ENCODE measurements at places on chromosomes 2 and 18. TPM values are rescaled to one million over a fixed set of nuclear protein-coding genes. Genes with fewer than 3 reads are reported as not detected.
A peak's percentile ranks its signal among the peaks of the same experiment; 100 is the strongest.

MYCN gene
- total RNA-seq = 145 TPM

NPPC gene
- total RNA-seq = 2.2 TPM

EGR4 gene
- total RNA-seq = not detected

DNA sequence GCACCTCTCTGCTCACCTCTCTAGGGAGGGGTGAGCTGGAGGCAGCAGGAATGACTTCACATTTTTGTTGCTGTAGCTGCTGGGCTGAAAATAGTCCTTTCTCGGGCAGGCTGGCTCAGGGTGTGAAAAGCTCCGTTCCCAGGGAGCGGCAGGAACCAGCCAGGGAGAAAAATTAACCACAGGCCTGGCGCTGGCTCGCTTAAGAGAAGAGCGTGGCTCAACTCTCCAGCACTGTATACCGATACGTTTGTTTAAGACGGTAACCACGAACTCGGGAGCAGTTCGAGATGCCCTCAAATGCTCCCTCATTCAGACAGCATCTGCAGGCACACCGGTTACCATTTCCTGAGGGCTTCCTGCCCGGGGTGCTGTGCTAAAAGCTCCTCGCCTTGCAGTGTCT is 129.6 kb downstream of the CELF4 start:
- no peak for DNase-seq
- H3K4me3 ChIP-seq = no peak overlapping the region
- no peaks in the 10 kb centered on the region for H3K4me1 ChIP-seq
- no peaks in the 10 kb centered on the region for H3K27me3 ChIP-seq
- no peak overlapping the region for H3K27ac ChIP-seq

GRCh38 chr2:178344121-178344520 is 106.9 kb downstream of the PRKRA start:
- H3K27ac ChIP-seq = no peak overlapping the region
- H3K4me1 ChIP-seq = no peaks in the 10 kb centered on the region
- no peak overlapping the region for H3K4me3 ChIP-seq
- no peaks in the 10 kb centered on the region for H3K36me3 ChIP-seq

GRCh38 chr2:48129293-48129950 is 223.1 kb upstream of the FBXO11 start:
- H3K4me3 ChIP-seq = no peak overlapping the region
- H3K36me3 ChIP-seq = no peaks in the 10 kb centered on the region
- no peaks in the 10 kb centered on the region for H3K4me1 ChIP-seq
- no peak for DNase-seq
- no peaks in the 10 kb centered on the region for H3K27me3 ChIP-seq

DNA sequence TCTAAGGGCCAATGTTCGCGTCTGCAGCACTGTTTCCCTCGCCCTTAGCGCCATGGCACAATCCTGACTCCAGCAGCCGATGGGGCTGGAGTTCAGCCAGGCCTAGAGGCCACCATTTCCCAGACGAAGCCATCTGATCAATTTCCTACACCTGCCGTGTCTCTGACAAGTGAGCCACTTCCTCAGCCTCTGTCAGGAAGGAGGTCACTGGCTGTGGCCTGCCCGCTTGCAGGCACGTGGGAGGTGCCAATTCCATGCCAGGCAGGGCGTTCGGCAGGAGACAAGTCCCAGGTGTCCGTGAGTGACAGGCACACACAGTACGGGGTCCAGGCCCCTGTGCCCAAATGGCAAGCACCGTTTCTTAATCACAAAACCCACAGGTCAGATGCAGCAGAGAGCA is 234.5 kb downstream of the TWIST2 start:
- no peaks in the 10 kb centered on the region for H3K4me1 ChIP-seq
- H3K27ac ChIP-seq = no peak overlapping the region
- no peak overlapping the region for H3K4me3 ChIP-seq
- no peak for DNase-seq
- H3K36me3 ChIP-seq = no peaks in the 10 kb centered on the region

DNA sequence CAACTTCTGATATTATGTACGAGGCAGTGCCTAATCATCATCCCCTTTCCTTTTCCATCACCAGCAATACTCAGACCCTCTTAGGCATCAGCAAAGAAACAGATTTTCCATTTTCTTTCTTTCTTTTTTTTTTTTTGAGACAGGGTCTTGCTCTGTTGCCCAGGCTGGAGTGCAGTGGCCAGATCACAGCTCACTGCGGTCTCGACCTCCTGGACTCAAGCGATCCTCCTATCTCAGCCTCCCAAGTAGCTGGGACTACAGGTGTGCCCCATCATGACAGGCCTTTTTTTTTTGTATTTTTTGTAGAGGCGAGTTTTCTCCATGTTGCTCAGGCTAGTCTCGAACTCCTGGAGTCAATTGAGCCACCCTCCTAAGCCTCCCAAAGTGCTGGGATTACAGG is 5.9 kb upstream of the OLA1 start:
- H3K4me1 ChIP-seq = no peaks in the 10 kb centered on the region
- H3K4me3 ChIP-seq = no peak overlapping the region
- 0 out of 2 replicates have a peak, but pooled peaks cover 6% of the 10 kb centered on the region for H3K27me3 ChIP-seq

GRCh38 chr2:40783704-40784103 is 331.8 kb upstream of the SLC8A1 start:
- no peak for DNase-seq
- H3K4me1 ChIP-seq = no peaks in the 10 kb centered on the region
- H3K27ac ChIP-seq = no peak overlapping the region
- H3K27me3 ChIP-seq = no peaks in the 10 kb centered on the region

DNA sequence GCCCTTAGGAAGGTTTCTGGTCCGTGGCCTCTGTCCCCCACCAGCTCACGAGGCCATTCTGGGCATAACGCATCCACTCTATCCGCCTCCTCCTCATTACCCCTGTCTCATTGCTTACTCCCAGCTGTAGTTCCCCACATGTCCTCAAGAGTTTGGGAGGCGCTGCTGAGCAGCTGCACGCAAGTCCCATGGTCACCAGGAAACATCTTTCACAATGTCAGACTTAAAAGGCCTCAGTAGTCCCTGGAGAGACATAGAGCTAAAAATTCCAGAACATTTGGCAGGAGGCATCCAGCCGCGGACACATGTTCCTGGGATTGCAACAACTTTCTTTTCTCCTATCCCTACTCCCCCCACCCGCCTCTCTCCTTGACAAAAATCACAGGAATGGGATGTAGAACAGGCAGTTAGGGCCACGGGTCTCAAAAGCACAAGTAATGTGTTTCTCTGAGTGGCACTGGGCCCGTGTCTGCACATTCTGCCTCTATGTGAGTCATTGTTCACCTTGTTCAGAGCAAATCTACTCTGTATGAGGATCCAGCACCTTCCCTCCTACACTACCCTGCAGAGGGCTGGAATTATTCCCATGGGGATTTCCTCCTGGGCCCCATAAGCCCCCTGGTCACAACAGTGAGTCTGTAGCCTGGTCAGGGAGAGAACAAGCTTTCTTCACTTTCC is 8.1 kb downstream of the LBH start:
- H3K4me3 ChIP-seq = no peak overlapping the region
- DNase-seq = peak; percentile 84
- no peaks in the 10 kb centered on the region for H3K27me3 ChIP-seq
- H3K36me3 ChIP-seq = no peaks in the 10 kb centered on the region

DNA sequence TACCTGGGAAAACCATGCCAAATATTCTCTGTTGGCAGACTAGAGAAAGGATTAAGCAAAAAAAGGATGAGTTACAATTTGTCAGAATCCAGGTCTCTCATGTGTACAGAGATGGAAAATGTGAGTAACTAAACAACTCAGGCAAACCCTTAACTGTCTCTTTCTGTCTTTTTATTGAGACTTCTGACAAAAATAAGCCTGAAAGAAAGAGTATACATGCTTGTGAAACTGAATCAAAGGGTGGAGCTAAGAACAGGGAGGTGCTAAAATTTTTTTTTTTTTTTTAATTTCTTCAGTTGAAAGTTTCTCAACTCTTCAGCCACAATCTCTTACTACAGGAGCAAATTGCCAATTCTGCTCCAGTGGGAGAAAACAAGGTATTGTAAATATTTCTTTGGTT is at the start of gene SERPINB10:
SERPINB10 (plus strand) TSS at position 295 of the 400 bp plus-strand sequence. CDS start 7,553 bp downstream, outside the sequence.
- H3K27me3 ChIP-seq = no peaks in the 10 kb centered on the region
- H3K4me1 ChIP-seq = peaks cover 11% of the 10 kb centered on the region
- no peak within 1 kb of the TSS for H3K4me3 ChIP-seq
- no peak for DNase-seq

DNA sequence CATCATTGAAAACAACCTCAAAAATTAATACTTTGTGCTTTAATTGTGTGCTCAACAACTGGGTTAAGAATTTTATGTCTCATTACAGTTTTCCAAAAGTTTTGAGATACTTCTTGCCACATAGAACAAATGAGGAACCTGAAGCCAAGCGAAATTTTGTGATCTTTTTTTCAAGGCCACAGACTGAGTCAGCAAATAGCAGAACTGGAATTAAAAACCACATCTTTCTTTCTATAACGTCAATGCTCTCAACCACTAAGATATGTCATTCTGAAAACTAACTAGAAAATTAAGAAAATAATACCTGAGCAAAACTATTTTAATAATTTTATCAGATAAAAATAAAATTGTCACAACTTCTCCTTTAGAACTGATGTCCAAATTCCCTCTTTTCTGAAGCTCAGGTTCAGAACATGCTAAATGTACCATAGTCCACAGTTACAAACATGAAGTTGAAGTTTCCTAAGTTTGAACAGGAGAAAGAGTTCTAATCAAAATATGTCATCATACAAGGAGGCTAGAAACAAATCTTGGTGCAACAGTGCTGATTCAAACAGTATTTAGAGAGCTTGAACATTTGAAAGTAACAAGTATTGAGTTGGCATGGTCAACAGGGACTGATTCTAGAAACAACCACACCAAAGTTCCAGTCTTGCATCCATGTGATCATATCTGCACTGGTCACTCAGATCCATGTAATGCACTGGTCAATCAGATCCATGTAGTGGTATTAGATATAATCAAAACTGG is 27.6 kb upstream of the CALCRL start:
- no peak for DNase-seq
- H3K4me3 ChIP-seq = no peak overlapping the region
- no peaks in the 10 kb centered on the region for H3K27me3 ChIP-seq

GRCh38 chr18:9790261-9790660 is 82.2 kb downstream of the RAB31 start:
- no peak overlapping the region for H3K27ac ChIP-seq
- H3K27me3 ChIP-seq = no peaks in the 10 kb centered on the region
- DNase-seq = no peak
- no peaks in the 10 kb centered on the region for H3K36me3 ChIP-seq
- no peak overlapping the region for H3K4me3 ChIP-seq

DNA sequence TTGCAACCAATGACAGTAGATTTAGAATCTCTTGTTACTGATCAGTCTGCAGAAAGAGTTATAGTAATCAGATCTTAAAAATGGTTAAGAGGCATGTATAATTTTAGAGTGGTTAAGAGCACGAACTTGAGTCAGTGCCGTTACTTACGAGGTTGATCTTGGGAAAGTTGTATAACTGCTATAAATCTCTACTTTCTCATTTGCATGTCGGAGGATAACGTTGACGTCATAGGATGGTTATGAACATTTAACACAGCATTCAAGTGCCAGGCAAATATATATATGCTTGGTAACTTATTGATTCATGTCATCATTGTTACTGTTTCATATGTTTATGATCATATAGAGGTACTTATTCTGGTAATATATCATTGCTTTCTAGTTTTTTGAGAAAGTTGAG is 146.2 kb downstream of the ARHGAP28 start:
- H3K27me3 ChIP-seq = no peaks in the 10 kb centered on the region
- H3K36me3 ChIP-seq = no peaks in the 10 kb centered on the region
- no peak overlapping the region for H3K4me3 ChIP-seq
- DNase-seq = no peak

DNA sequence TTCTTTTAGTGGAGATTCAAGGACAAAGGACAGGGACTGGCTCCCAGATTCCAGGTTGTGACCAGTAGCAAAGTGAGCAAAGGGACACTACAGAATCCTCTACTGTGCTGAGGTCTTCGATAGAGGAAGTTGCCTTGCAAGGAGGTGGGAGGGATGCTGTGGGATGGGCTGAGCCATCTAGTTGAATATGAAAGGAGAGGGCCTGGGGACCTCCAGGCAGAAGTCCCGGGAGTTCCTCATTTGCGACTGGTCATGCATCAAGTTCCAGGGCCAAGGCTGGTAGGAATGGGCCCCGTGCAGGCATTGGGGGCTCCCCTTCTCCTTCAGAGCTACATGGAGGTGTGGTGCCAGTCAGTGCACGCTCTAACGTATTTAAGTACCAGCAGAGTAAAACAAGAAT is 12.6 kb upstream of the PROM2 start:
- no peak overlapping the region for H3K4me3 ChIP-seq
- peak; percentile 20 for DNase-seq
- no peaks in the 10 kb centered on the region for H3K27me3 ChIP-seq
- no peak overlapping the region for H3K27ac ChIP-seq
- H3K4me1 ChIP-seq = no peaks in the 10 kb centered on the region
- no peaks in the 10 kb centered on the region for H3K36me3 ChIP-seq

DNA sequence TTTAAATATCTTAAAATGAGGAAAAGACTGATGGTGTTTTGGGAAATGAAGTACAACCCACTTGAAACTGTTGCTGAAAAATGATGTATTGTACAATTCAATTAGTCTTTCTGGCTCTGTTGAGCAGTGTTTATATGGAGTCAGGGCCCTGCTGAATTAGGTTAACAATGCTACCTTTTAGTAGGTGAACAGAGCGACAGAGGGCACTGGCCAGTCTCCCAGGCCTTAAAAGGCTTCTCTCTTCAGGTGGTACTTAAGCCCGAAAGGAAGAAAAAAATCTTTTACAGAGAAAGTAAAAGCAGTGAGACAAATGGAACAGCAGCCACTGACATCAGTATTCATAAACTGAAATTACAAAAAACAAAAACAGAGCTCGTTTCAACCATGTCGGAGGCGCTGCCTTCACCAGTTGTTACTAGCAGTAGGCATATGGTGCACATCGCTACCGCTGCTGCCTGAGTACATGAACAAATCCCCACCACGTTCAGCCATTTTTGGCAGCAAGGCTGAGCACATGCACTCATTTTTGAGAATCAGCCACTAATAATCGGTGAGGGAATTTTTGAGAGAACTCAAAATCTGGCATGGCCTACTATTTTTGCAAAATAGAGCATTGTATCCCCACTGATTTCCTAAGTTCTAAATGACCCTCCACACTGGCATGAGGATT is 91.8 kb downstream of the PLEKHM3 start:
- peaks cover 25% of the 10 kb centered on the region for H3K4me1 ChIP-seq
- no peaks in the 10 kb centered on the region for H3K36me3 ChIP-seq
- DNase-seq = peak; percentile 71
- H3K4me3 ChIP-seq = no peak overlapping the region
- 0 out of 2 replicates have a peak overlapping the region, but pooled peaks have one; percentile 5 for H3K27ac ChIP-seq
- H3K27me3 ChIP-seq = no peaks in the 10 kb centered on the region

- H3K4me3 ChIP-seq = no peak overlapping the region
- H3K27me3 ChIP-seq = no peaks in the 10 kb centered on the region
- peaks cover 6% of the 10 kb centered on the region for H3K4me1 ChIP-seq
- H3K27ac ChIP-seq = no peak overlapping the region
- H3K36me3 ChIP-seq = no peaks in the 10 kb centered on the region
These were observed 658.4 kb upstream of the FSHR start for GRCh38 chr2:49812730-49813129.

DNA sequence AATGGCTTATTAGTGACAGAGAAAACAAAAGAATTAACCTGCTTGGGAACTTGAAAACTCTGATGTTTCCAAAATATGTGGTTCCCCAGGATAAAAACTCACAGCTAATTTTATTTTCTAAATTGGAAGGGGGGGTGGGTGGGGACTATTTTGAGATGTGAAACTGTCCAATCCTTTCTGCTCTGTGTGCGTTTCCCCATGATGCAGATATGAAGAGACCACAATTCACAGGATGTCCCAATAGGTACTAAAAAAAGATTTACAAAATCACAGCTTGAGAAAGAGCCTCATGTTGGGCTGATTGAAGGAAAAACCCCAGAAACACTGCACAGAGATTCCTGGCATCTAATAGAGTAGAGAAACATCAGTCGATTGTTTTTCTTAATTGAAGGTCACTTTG is 273.2 kb downstream of the ARHGAP15 start:
- no peak overlapping the region for H3K4me3 ChIP-seq
- H3K27me3 ChIP-seq = no peaks in the 10 kb centered on the region
- no peaks in the 10 kb centered on the region for H3K36me3 ChIP-seq
- no peak for DNase-seq
